ENCODE measurements at places on chromosomes 16 and 17.

GRCh38 chr17:1606352-1606985 lies 22.2 kb downstream of the SLC43A2 start:
- DNase-seq = no peak

- no peak for DNase-seq
These were observed 61.4 kb downstream of the CREBBP start for GRCh38 chr16:3819175-3819527.

GRCh38 chr16:50273888-50274325 lies 7.6 kb downstream of the ADCY7 start:
- no peak for DNase-seq

DNA sequence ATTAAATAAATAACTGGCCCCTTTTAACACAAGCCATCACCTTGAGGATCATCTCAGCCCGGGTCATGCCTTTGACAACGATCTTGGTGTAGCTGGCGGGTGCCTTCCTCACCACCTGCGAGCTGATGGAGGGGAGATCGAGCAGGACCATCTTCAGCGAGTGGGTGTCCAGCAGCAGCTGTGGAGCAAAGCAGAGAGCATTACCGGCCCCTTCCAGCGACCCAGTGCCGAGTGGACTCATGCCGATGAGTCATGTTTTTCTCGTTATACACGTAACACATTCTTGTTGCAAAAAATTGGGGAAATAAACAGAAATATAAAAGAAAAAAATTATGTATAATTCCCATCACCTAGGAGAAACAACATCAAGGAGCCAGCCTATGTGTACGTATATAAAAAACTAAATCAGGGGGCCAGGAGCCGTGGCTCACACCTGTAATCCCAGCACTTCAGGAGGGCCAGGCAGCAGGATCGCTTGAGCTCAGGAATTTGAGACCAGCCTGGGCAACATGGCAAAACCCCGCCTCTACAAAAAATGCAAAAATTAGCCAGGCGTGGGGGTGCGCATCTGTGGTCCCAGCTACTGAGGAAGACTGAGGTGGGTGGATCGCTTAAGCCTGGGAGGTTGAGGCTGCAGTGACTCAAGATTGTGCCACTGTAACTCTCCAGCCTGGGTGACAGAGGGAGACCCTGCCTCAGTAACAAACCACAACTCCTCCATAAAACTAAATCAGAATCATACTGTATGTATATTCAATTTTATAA lies 169.1 kb upstream of the RPH3AL start:
- no peak for DNase-seq

DNA sequence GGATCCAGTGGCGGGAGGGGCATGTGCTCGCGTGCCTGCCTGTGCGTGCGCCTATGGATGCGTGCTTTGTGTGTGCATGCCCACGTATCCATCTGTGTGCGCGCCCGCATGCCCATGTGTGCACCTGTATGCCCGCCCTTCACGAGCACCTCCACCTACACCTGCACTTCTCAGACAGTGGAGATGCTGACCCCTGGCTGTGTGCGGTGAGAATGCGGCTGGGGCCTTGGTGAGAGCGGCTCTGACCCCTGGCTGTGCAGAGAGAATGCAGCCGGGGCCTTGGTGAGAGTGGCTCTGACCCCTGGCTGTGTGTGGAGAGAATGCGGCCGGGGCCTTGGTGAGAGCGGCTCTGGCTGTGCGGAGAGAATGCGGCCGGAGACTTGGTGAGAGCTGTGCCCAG lies 33.9 kb downstream of the AXIN1 start:
- no peak for DNase-seq
